Osteocyte (in vitro differentiated cells): ENCODE measurements at places on chromosomes 12 and 14.

DNA sequence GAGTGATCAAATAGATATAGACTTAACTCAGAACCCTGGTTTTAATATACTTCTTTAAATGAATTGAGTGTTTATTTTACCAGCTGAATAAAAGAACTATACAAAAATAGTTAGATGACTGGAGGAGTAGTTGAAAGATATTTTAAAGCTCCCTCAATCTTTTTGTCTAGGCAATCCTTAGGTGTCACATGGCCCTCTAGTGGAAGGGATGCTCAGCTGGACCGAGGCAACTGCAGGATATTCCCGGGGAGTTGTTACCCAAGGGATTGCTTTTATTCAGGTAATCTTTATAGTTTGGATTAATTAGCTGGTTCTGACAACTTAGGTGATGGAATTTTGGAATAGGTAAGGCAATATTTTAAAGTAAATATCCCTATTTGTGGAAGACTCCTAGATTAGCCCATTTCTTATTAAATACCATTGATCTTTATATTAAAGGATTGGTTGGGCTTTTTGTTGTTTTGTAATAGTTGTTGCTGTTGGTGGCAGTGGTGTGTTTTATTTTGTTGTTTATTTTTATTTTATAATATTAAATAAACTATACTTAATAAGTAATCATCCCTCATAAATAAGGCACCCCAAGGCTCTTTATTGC, 57.1 kb downstream of the ZDHHC17 start:
- no peak overlapping the region for H3K4me3 ChIP-seq
- no peak overlapping the region for H3K27ac ChIP-seq
- DNase-seq, result no peak

DNA sequence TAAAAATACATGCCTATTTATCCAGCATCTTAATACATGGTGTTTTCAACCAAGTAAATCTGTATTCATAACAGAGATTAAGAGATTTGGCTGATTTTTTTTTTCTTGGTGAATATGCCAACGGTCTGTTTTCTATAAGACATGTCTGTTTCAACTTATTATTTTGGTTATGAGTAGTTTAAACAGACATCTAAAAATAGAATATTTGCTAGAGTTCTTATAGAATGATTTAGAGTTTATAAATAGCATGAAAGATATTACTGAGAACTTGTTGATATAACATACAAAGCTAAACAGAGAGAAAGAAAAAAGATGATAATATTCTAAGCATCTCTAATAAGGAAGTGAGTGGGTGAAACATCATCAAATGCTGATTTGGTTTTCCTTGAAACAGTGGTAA, 199.9 kb downstream of the CCDC91 start:
- H3K4me1 ChIP-seq, result peaks cover 24% of the 10 kb centered on the region
- H3K27ac ChIP-seq, result peak overlapping the region; percentile 81
- no peak for DNase-seq
- H3K4me3 ChIP-seq, result no peak overlapping the region

DNA sequence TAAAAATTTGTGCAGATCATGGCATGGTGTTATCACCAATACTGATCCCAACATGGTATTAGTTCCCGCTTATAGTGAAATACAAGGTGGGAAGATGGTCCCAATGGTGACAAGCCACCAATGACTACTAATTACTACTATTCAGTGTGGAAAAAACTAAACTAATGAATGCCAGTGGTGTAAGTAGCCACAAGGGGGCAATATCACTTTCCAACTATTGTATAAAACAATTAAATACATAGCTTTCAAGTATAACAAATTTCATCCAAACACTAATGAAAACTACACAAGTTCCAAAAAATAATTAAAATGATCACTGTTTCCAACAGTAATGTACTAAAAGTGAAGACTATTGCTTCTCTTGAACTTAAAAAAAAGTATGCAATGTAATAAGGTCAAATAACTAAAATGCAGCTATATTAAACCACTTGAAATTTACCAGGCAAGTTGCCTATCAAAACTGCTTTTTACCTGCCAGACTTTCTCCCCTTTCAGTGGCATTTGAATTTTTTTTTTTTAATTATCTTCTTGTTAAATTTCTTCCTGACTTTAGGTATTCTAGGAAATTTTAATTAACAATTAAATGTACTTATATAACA, 58.0 kb downstream of the PAPLN start:
- no peak overlapping the region for H3K4me3 ChIP-seq
- peaks cover 2% of the 10 kb centered on the region for H3K4me1 ChIP-seq
- no peak overlapping the region for H3K27ac ChIP-seq
- DNase-seq, result no peak
- no peaks in the 10 kb centered on the region for H3K27me3 ChIP-seq

GRCh38 chr12:124694250-124694649, 126.8 kb upstream of the NCOR2 start:
- no peaks in the 10 kb centered on the region for H3K27me3 ChIP-seq
- H3K27ac ChIP-seq, result no peak overlapping the region
- no peak for DNase-seq

GRCh38 chr14:74048281-74048680, 29.1 kb downstream of the BBOF1 start:
- DNase-seq, result peak; percentile 36
- H3K4me3 ChIP-seq, result no peak overlapping the region
- no peak overlapping the region for H3K27ac ChIP-seq
- H3K36me3 ChIP-seq, result peaks cover 11% of the 10 kb centered on the region
- no peaks in the 10 kb centered on the region for H3K27me3 ChIP-seq
- H3K4me1 ChIP-seq, result no peaks in the 10 kb centered on the region
